ENCODE measurements at places on chromosomes 5 and 9.

GRCh38 chr5:52838326-52839015, 50.8 kb downstream of the ITGA1 start:
- DNase-seq = no peak

- DNase-seq = no peak
Measured at GRCh38 chr5:140642718-140643117, 3.5 kb downstream of the TMCO6 start.

DNA sequence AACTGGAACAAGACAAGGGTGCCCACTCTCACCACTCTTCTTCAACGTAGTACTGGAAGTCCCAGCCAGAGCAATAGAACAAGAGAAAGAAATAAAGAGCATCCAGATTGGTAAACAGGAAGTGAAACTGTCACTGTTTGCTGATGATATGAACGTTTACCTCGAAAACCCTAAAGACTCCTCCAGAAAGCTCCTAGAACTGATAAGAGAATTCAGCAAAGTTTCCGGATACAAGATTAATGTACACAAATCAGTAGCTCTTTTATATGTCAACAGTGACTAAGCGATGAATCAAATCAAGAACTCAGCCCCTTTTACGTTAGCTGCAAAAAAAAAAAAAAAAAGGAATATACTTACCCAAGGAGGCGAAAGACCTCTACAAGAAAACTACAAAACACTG, 306.6 kb downstream of the PLK2 start:
- DNase-seq = no peak

- no peak for DNase-seq
Measured at GRCh38 chr5:174293481-174293880, 248.0 kb downstream of the NSG2 start.

DNA sequence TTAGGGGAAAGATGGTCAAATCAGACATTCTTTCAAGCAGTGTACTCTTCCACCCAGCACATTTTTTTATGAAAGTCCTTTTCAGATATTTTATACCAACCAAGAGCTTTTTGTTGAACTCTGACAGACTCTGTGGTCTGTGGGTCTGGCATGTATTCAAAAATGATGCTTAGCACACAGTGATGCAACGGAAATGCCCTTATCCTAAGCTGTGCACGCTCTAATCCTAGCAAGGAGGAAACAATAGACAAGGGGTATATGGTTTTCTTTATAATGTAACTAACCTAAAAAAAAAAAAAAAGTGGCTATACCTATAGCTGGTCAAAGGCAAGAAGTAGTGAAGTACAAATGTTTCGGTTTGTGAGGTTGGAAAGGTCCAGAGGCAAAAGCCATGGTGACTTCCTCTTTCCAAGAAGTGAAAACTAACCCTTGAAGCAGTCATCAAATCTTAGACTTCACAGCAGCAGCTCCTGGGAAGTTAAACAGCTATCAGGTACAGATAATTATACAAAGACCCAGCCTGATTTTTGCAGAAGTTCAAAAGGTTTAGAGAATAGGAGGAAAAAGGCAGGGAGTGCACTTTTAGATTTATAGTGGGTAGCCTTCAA, 82.5 kb downstream of the SEMA6A start:
- no peak for DNase-seq

DNA sequence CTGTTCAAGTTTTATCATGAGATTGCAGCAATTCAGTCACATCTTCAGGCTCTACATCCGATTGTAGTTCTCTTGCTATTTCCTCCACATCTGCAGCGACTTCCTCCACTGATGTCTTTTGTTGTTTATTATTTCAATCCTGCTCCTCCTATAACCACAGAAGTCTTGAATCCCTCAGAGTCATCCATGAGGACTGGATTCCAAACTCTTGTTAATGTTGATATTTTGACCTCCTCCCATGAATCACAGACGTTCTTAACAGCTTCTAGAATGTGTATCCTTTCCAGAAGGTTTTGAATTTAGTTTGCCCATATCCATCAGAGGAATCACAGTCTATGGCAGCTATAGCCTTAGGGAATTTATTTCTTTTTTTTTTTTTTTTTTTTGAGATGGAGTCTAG, 3.6 kb downstream of the FBXO38 start:
- DNase-seq = no peak

- DNase-seq = no peak
Measured at GRCh38 chr9:76817489-76817888, 53.3 kb downstream of the PCA3 start.

- no peak for DNase-seq
Measured at GRCh38 chr5:88882276-88883038, 527 bp downstream of the MEF2C start.

DNA sequence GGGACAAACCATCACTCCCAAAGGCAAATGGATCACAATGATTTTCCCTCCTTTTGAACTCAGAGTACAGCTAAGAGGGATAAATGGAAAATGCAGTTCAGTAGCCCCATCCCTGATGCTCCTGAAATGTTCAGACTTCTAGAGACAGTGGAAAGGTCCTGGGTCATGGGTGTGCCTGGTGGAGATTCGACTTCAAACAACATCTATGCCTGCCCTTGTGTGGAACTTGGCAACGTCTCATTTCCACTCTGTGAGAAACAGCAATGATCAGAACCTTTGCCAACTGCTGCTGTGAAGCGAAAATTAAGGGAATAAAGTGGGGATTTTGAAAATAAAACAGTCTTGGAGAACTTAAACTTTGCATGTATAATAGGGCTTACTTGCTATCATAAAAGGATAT, 778.1 kb downstream of the SEMA5A start:
- DNase-seq = no peak

GRCh38 chr9:102700936-102701335, 294.2 kb upstream of the CYLC2 start:
- DNase-seq = no peak

DNA sequence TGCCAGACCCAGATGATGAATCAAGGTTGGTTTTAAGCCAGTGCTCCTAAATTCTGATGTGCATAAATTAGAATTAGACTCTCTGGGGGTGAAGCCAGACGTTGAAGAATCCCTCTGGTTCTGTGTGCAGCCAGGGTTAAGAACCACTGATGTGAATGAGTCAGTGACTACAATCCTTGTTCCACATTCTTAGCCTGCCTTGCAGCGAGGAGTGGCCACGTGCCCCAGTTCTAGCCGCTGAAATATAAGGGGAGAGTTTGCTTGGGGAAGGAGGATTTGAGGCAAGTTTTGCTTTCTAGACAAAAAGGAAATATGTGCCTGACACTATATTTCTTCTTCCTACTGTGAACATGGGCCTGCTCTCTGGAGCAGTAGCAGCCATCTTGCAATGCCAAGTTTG, 34.2 kb upstream of the MSH3 start:
- DNase-seq = no peak

GRCh38 chr5:93307557-93307956, 273.5 kb downstream of the NR2F1-AS1 start:
- DNase-seq = no peak

- DNase-seq = no peak
Measured at GRCh38 chr5:36630201-36631145, 24.1 kb downstream of the SLC1A3 start.

DNA sequence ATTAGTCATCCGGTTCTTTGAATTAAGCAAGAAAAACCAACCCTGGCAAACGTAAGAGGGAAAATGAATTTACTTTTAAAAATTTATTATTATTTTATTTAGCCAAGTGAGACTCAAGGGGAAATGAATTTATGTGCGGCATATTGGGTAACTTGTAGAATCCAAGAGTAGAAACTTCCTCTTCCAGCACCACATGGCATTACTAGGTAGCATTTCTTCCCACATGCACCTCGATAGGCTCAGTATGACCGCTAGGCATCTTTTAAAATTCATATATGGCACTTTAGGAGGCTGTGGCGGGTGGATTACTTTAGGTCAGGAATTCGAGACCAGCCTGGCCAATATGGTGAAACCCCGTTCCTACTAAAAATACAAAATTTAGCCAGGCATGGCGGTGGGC, 17.6 kb upstream of the MYO10 start:
- no peak for DNase-seq

DNA sequence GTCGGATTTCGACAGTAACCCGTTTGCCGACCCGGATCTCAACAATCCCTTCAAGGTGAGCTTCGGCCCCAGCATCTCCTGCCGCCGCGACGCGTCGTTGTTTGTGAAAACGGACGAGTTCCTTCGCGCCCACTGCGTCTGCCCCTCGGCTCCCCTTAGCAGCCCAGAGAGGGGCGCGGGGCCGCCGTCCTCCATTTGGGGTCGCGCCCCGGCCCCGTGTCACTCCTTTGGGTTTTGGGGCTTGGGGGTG, 182 bp downstream of the SCAMP1 start:
- DNase-seq = no peak

DNA sequence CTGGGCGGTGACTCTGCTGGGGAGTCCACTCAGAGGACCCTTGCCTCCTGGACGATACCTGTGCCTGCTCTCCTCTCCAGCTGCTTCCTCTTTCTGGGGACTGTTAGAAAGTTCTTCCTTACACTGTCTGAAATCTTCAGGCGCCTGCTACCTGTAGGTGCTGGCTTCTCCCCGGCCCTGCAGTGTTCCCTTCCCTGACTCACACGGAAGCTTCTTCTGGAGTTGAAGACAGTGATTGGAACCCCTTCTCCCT, 562 bp downstream of the GSN start:
- peak; percentile 5 for DNase-seq

- DNase-seq = no peak
Measured at GRCh38 chr5:132768485-132768868, 8.6 kb downstream of the SEPTIN8 start.

GRCh38 chr5:8868283-8868682, 677.6 kb downstream of the SEMA5A start:
- no peak for DNase-seq

- DNase-seq = no peak
Measured at GRCh38 chr5:172870291-172870714, 36.3 kb downstream of the ERGIC1 start.

- no peak for DNase-seq
Measured at GRCh38 chr5:153086486-153086885, 404.0 kb upstream of the GRIA1 start.

- no peak for DNase-seq
Measured at GRCh38 chr9:29044959-29045358, 1471.7 kb upstream of the C9orf72 start.

DNA sequence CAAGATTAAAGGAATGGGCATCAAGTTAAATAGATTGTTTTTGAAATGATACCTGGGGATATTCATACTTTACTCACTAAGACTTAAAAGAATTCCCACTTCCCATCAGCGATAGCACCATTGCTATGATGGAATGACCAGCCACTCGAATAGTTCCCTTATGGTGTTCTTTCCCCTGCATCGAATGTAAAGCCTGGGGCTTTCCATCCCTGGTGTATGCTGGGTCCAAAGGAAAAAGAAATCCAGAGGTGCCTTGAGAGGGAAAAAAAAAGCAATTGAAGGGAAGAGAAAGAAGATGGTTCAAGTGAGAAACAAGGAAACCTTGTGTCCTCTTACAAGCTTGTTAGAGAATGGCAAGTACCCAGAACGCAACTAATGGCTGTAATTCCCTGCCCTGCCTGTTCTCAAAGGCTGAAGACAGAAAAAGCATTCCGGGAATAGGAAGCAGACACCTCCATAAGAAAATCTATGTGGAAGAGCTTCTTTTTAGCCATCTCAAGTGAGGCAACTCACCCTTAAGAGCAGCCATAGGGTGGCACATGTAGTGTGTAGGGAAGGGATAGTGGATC, 351.1 kb upstream of the DAB2 start:
- DNase-seq = no peak

GRCh38 chr5:75192804-75193203, 43.9 kb downstream of the ANKRD31 start:
- no peak for DNase-seq

- no peak for DNase-seq
Measured at GRCh38 chr5:150644514-150644913, 4.1 kb downstream of the SYNPO start.

DNA sequence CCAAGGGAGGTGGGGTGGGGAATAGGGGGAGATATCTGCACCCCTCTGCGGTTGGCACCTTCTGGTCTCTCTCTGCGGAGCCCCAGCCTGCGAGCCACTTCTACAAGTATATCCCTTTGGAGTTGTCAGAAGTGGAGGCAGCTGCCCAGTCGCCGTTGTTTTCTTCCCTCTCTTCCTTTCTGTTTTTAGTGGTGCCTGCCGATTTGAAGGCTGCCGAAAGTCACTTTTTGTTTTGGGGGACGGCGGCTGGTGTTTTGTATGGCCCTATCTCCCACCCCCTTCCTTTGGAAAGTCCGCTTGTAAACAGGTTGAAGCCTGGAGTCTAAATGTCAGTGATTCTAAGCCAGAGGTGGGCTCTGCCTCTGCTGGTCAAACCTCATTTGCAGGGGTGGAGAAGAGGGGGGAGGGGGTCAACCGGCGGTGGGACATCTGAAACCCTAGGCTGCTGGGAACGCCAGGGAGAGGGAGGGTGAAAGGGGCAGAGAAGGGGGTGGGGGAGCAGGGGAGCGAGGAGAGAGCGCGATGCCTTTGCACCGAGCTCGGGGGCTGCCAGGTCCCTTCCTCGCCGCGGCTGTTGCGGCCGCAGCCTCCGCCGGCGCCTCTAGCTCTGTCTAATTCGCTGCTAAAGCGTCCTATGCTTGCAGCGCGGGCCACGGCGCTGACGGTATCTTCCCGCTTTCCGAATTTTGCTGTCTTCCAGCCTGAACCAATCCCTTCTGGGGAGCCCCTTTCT, at the start of gene FGF10:
Gene FGF10, minus strand, starts transcription at position 331 of the 733 bp plus-strand sequence. CDS start 738 bp downstream, outside the sequence.
- no peak for DNase-seq

DNA sequence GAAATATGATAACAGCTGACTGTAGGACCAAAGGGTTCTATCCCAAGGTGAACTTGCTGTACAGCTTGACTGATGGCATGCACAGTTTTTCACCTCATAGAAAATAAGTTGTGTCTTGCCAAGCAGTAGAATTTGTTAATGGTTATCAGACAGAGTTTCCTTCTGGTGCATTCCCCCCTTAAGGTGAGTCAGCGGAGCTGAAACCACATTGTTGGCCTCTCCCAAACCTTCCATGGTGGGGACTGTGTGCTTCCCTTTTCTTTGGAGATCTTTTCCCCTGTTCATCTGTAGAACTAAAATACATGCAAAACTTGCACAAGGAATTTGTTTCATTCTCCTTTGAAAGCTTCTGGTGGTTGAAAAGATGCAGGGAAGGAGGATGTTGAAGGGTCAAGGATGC, 179.8 kb downstream of the FGF1 start:
- DNase-seq = no peak

DNA sequence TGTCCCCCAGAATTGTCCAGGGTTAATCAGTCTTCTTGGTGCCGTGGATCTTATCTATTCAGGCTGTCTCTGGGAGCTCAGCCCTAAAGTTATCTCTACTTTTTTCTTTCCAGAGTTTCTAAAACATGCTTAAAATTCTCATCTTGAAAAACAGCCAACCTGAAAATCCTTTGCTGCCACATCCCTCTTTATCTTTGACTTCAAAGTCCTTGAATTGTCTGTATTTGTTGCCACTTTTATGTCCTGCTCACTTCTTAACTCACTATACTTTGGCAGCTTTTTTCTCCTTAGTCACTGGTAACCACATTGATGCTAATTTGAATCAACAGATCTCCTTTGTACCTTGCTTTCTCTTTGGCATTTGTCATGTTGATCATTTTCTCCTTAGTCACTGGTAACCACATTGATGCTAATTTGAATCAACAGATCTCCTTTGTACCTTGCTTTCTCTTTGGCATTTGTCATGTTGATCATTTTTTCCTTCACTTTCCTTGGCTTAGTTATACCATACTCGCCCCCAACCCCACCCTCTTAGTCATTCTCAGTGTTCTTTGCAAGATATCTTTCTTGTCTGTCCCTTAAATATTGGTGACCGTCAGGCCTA, 8.5 kb downstream of the DMXL1 start:
- no peak for DNase-seq

All from NCI-H510A treated with DMSO at 0.1 percent for 48 hours (cell line).